CD4-positive, alpha-beta T cell treated with Interleukin-2 at 100 ng/mL for 4 hours (primary cell): ENCODE measurements at places on chromosomes 11 and 22.

- no peak for DNase-seq
Measured at GRCh38 chr11:13209379-13209778, 68.2 kb upstream of the BMAL1 start.

- no peak for DNase-seq
Measured at GRCh38 chr11:5690736-5691135, 1.1 kb downstream of the TRIM22 start.

GRCh38 chr11:16036218-16036617, 320.1 kb downstream of the SOX6 start:
- no peak for DNase-seq

GRCh38 chr22:44245438-44245837, 64.7 kb downstream of the PARVG start:
- DNase-seq = no peak

GRCh38 chr11:6378640-6378989, 11.7 kb upstream of the SMPD1 start:
- no peak for DNase-seq
